ENCODE measurements at places on chromosomes 3 and 15. TPM values are rescaled to one million over a fixed set of nuclear protein-coding genes. Genes with fewer than 3 reads are reported as not detected.

DNA sequence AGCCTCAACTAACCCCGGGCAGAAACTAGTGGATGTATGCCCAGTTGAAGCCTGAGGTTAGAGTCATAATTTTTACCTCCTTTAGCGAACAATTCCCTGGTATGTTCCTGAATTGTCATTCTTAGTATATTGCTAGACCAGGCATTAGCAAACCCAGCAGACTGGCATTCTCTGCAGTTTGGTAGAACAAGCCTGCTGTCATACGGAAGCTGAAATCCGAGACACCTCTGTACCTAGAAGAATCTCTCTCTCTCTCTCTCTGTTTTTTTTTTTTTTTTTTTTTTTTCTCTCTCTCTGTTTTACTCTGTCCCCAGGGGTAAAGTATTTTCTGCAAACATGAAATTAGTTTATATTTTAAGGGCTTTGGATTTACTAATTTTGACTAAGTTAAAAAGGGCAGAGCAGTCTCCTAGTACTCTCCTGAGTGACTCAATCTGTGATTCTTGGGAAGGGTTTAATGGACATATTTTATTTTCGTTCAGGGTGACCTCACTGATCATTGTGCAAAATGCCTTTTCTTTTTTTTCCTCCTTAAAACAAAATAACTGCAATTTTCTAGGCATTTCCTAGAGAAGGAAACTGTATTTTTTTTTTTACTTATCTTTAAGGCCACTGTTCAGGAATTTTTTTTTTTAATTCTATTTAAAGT lies 133.6 kb upstream of the ICE2 start:
- no peak for DNase-seq

DNA sequence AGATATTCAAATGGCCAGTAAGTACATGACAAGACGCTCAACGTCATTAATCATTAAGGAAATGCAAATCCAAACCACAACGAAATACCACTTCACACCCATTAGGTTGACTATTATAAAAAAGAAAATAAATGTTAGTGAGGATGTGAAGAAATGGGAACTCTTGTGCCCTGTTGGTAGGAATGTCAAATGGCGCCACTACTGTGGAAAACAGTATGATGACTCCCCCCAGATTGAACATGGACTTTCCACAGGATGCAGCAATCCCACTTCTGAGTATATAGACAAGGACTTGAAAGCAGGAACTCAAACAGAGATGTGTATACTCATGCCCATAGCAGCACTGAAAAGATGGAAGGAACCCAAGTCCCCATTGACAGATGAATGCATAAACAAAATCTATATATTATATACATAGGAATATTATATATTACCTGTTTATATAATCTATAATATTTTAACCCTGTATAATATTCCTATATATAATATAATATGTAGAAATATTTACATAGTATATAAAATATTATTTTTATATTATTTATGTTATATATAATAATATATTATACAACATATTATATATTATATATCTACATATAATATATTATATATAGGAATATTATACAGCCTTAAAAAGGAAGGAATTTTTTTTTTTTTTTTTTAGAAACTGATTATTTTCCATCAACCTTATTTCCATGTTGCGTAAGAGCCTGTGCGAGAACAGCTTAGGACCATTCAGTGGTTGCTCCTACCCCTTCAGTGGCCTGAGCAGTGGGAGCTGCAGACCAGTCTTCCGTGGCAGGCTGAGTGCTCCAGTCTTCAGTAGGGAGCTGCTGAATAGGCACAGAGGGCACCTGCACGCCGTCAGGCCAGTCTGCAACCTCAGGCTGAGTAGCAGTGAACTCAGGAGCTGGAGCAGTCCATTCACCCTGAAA lies 17.6 kb upstream of the PIGZ start:
- DNase-seq: peak; percentile 37

DNA sequence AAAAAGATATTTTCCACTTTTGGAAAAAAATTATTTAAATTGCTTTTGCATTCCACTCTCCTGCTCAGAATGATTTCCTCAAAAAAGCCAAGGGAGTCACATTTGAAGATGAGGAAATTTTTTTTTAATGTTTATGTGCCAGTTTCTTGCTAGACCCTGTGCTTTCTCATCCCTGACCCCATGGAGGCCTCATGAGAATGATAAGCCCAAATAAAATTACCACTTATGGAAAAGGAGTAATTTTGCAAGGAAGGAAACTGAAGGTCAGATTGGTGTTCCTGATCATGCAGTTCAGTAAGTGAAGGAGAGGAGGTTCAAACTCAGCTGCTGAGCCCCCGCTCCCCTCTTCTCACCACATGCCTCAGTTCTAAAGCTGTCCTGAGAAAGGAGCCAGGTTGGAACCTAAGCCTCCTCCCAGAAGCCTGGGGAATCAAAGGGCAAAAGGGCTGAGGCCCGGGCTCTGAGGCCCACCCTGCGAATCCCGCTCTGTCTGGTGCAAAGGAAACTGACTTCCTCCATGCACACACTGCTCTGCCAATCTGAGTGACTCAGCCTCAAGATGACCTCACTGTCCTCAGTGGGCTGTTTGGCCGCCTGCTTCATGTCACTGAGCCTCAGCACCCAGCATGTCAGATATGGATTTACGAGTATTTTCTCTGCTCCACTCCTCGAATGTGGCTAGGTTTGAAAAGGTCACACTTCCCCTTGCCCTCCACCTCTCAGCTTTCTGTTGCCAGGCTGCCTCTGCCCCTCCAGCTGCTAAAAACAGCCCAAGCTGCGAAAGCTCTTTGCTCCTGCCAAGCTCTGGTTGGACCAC lies 56.9 kb upstream of the FLNB start:
- peak; percentile 94 for DNase-seq

- DNase-seq: peak; percentile 83
These were observed 280.8 kb upstream of the ROPN1 start for GRCh38 chr3:124272605-124273151.

HYAL1 gene
- 11.7 TPM for total RNA-seq

TM4SF1 gene
- 219 TPM for total RNA-seq

CCR9 gene
- not detected for total RNA-seq
